ENCODE measurements at places on chromosomes 2 and 18.

- no peak for DNase-seq
Measured at GRCh38 chr2:95343429-95344214, 46.5 kb downstream of the KCNIP3 start.

DNA sequence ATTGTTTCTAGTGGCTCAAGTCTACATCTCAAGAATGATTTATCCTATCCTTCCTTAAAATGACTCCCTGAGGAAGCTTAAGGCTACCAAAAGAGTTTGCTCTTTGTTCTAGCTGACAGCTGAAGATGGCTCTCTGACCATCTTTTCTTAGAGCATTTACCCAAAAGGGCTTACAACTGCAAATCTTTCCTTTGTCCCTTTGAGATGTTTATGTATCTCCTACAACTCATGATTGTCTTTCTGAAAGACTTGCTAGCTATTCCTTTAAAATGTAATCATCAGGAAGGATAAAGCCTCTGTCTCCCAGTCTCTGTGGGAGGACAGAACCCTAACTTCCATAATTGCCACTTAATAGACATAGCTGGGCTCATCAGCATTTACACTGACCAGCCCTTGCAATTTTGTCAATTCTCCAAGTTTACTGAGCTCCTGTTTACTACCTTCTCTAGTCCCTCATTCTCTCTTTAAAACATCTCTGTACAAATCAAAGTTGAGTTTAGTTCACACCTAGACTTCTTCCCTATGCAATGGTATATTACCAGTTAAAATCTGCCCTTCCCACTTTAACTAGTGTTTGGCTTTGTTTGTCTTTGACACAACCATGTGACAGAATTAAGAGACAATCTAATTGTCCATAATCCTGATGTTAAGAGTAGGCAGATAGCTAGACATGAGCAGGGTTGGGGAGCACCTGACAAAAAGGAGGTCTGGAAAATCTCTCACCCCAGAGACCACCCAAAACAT is 188.2 kb downstream of the PTH2R start:
- no peak for DNase-seq

DNA sequence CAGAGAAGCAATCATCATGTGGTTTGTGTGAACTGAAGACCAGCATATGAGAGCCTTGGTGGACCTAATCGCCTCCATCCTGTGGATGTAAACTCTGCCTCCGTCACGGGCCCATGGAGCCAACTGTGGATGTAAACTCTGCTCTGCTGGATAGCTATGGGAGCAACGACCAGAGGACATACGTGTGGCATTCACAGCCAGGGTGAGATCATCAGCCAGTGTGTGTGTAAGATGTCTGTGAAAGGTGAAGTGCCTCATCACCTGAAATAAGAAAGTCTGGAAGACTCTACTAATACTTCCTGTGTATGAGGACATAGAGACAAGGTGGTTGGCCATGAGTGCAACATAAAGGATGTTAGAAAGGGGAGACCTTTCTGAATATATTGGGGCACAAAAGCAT is 63.5 kb downstream of the CYB5A start:
- DNase-seq, result no peak

DNA sequence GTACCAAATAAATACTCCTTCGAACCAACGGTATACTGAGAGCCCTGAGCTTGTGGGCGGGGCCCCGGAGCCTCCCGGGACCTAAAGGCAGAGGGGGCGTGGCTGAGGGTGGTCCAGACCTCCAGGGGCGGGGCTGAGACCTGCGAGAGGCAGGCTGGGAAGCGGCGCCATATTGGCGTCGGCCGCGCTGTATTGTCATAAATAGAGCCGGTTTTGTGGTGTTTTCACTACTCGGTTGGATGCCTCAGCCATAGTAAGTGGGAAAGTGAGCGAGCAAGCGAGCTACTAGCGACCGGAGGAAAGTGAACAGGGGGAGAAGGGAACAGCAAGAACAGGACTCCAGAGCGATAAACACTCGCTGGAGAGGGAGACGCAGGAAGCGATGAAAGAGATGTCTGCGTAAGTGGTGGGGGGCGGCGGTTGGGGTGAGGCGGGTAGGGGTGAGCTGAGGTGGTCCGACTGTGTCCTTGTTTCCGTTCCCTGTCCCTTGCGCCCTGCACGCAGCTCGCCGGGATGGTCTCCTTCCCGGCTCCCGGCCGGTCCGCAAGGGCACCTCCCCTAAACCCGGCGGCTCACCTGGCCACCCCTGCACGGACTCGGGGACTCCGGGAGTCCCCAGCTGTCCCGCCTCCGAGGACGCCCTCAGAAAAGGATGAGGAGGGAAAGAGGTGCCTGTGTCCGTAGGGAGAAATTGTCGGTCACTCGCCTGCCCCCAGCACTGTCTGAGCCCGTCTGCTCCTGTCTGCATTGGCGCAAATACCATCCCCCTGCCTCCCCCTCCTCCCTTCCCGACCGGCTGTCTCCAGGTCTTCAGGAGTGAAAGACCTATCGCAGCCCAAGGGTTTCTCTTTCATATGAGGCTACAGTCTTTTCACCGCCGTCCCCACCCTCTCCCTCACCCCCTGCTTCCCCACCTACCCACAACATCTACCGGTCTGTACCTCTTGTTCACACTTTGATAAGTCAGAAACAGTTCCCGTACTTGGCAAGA is at the start of gene PAPOLG:
Gene PAPOLG, plus strand, starts transcription at position 172 of the 991 bp plus-strand sequence. Its CDS starts 211 bp downstream, at position 383.
- peak; percentile 98 for DNase-seq

DNA sequence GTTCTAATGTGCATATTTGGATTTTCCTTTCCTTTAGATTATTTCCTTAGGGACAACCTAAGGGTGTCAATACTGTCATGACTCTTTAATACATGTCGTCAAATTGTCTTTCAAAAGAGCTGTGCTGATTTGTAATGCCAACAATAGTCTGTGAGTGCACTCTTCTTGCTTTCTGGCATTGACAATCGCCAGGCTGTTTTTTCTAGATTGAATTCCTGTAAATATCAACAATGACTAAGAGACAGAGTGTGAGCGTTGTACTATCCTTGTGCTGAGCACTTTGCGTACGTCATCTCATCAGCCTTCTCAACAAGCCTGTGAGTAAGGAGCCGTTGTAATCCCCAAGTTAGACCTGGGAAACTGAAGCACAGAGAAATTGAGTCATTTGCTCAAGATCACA is 96.0 kb downstream of the ACOXL start:
- no peak for DNase-seq
